ENCODE measurements at places on chromosomes 2 and 18.

GRCh38 chr2:168603439-168603961, 147.4 kb downstream of the CERS6 start:
- DNase-seq = no peak

- DNase-seq = no peak
Measured at GRCh38 chr18:3368193-3368592, 81.8 kb upstream of the TGIF1 start.

DNA sequence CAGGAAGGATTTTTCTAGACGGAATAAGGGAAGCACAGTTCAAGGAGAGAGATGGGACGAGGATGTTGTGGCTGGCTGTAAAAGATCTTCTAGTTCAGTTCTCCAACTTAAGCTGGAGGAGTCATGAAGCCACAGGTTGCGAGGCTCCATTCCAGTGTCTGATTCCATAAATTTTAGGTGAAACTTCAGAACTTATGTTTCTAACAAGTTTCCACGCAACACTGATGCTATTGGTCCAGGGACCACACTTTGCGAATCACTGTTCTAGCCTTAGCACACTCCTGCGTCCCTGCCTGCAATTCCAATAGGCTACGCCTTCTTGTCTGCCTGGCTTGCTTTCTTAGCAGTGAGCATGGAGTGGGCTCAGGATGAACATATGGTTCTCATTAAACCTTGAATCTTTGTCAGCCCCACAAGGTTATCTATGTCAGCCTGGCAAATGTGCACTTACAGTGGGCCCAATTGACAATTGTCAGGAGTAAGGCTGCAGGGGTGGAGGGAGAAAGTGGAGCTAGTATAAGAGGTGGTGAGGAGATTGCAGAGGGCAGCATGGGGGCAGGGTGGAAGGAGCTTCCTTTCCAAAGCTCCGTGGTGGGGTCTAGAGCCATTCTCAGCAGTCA, 438.1 kb upstream of the ST6GAL2 start:
- DNase-seq = no peak

GRCh38 chr2:229445501-229446211, 174.6 kb upstream of the PID1 start:
- DNase-seq = no peak

DNA sequence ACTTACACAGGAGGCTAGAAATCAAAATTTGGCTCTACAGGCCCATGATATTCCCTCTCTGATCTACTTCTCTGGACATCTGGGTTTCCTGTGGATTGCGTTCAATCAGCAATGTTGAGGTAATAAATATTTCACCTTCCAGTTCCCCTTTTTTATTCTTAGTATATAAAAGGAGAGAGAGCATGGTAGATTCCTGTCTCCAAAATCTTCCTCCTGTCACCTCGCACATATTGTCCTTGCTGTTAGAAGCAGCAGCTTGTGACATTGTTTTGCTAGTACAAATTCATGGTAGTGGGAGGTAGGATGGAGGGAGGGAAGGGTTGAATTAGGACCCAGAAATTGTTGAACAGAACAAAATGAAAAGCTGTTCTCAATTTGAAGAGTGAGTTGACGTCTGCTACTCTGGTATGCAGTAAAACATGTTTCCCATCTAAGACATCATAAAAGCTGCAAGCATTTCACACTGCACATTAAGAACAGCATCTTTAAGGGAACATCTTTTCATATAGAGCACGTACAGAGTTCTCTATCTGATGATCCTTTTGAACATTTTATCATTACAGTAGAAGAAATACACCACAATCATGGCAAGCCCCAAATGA, 156.4 kb downstream of the RDH14 start:
- DNase-seq = no peak

DNA sequence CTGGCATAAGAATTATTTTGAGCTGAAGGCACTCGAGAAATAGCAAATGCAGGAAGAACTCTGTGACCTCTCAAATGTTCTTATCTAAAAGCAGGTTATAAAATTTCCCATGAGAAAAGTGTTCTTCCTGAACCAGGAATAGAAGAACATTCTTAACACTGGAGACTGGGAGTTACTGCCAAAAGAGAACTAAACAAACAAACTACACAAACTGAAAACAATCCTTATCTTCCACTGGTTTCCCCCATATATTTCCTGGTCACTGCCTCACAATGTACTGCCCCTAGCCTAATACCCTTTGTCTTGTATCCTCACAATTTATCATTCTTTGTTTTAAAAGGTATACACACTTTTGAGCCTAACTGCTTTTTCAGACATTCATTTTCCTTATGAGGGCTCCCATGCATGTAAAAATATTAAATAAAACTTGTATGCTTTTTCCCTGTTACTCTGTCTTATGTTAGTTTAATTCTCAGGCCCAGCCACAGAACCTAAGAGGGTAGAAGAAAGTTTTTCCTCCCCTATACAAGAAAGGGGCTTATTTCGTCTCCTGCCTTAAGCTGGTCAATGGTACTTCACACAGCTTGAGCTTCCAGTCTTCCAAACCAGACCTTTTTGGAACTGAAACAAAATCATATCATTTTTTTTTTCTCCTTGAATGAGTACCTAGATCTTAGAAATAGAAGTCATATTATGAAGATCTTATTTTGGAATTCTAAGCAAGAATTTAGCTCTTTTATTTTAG, 110.6 kb downstream of the MSTN start:
- DNase-seq = no peak

- DNase-seq = peak; percentile 8
Measured at GRCh38 chr2:190407246-190407661, 901 bp upstream of the MFSD6 start.

GRCh38 chr2:84896567-84896966, 8.9 kb upstream of the TMSB10 start:
- no peak for DNase-seq

DNA sequence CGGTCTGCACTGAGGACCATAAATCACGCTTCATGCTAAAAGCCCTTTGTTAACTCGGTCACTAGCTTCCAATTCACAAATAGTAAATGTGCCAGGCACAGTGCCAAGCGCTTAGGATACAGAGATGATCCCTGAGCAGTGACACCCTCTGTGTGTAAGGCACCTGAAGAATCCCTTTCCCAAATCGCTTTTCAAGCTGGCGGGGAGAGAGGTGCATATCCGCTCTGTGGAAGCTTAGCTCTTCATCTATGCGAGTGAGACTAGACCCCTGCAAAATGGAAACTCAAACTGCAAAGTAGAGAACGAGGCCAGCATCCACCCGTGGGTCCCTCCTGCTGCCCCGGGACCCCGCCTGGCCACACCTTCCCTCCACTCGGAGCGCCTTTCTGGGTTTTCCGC, 2.4 kb downstream of the PIEZO2 start:
- DNase-seq = no peak

- no peak for DNase-seq
Measured at GRCh38 chr18:35038881-35039491, 2.2 kb upstream of the MAPRE2 start.

GRCh38 chr2:19332503-19332902, 25.9 kb downstream of the OSR1 start:
- DNase-seq = no peak

DNA sequence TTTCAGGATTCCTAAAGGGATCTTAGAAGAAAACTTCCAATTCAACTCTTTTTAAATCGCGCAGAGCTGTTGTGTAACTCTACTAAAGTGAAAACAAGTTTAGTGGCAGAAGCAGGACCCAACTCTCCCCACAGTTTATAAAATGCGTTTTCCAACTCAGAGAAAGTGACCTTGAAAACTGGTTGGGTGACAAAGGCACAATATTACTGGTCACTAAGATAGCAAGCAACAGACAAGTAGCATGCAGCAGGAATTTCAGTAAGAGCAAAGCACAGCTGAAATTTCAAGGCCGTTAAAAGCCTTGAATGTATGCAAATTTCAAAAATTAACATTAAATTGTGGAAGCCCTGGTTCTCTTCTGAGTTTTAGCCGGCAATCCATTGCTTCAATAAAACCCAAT, 66.9 kb downstream of the STK39 start:
- no peak for DNase-seq

GRCh38 chr2:141055531-141055930, 1075.3 kb downstream of the LRP1B start:
- no peak for DNase-seq

- no peak for DNase-seq
Measured at GRCh38 chr2:119901013-119901412, 111.9 kb upstream of the EPB41L5 start.

DNA sequence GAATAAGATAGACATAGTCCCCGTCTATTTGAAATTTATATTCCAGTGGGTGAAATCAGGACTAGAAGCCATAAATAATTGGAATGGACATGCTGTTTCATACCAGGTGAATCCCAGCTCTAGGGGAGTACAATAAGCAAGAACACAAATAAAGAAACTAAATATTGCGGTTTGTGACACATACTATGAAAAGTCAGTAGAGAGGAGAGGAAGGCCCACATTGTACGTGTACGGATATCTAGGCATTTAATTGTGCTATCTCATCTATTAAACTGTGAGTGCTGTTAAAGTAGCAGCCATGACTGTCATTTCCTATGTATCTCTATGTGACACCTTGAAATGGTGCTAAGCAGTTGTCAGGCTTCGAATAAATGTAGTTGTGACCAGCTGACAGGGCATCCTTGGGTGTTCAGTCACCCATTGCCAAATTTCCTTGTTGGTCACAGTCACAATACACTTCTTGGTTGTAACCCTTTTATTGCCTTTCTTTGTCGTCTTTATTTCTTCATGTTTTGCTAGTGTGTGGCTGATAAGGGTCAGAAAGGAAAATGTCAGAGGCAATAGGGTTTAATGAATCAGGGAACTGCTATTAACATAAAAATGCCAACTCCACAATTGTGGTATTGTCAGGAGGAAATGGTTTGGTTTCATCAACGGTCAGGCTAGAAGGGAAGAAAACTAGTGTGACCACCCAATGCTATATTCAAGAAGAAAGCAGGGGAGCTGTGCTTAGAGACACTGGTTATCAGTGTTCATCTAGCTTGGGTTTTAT, 31.5 kb downstream of the CPO start:
- no peak for DNase-seq

DNA sequence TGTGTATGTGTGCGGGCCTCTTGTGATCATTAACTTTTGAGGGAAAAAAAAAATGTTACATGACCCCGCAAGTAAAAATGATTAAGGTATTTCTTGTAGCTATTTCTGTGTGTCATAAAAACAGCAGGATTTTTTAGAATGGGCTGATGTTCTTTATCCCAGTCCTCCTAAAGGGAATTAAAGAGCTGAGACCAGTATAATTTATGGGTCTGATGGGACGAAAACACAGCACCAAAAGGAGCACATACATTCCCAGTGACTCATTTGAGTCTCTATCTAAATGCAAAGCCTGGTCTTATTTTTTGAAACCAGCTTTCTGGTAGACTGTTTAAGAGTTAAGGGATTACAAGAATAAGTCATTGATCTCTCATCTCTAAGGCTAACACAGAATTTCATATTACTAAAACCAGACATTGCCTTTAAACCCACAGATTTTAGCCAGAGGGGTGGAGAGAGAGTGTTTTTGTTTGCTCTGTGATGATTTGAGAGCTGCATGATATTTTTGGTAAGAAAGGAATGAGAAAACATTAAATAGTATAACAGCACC, 342.3 kb upstream of the EPHA4 start:
- no peak for DNase-seq

GRCh38 chr2:34734042-34734441, 1134.9 kb upstream of the FAM98A start:
- DNase-seq = no peak

DNA sequence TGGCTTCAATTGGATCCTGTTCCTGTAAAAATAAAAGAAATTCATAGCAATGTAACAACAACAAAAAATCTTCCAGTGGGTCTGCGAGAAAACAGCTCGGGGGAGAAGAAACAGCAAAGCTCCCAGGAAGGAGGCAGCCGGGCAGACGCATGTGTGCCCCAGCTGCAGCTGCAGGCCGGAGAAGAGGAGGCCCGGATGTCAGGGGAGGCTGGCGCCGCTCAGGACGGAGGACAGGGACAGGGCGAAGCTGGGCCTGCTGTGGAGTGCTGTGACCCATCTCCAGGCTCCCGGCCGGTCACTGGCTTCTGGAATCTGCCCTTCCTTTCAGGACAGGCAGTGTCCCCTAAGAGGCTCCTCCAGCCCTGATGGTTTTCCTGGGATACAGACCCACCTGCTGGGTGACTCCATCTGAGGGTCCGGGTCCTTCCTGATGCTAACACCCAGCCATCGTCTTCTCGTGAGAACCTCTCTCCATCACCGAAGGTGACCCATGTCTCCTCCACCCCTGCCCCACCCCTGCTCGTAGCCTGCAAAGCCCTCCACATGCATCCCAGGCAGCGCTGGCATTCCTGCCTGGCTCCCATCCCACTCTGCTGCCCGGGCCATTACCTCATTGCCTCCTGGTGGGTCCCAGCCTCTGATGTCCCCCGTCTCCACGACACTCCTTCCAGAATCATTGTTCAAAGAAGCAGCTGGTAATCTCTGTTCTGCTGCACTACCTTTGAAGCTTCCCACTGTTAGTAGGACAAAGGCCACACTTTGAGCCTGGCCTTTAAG, 145.4 kb upstream of the TWIST2 start:
- no peak for DNase-seq

DNA sequence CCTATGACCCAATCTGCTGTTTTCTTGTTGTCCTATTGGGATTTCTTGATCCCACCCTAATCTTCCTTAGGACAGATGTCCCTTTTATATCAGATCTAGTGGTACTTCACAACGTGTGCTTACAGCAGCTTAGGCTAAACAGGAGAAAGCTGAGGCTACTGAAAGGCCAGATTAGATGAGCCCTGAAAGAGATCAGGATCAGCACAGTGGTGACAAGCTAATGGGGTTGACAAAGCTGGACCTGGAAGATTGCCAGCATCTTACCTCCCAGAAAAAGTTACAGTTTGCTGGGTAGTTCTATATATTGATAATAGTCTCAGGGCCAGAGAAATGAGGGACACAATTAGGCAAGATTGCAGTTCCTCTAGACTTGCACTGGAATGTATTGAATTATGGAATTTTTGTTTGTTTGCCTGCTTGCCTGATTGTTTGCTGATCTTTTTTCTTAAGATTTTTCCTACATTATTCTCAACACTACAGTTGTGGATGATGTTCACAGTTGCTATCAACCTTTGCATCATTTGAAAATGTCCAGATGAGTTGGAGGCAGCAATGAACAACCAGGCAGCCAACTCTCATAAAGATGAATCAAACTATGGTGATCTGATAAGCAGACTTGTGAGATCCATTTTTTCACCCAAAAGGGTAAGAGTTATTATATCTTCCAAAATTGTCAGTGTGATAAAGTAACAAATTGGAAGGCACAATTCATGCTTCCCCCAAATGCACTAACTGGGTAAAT, 49.1 kb upstream of the PIK3C3 start:
- DNase-seq = peak; percentile 38
